ENCODE measurements at places on chromosomes 12 and 14. TPM values are rescaled to one million over a fixed set of nuclear protein-coding genes. Genes with fewer than 3 reads are reported as not detected.

CCDC60 gene
- not detected for polyA plus RNA-seq

HOXC5 gene
- 0.64 TPM for polyA plus RNA-seq

TAS2R43 gene
- polyA plus RNA-seq: not detected

ACRBP gene
- polyA plus RNA-seq: 0.36 TPM

ACOT4 gene
- polyA plus RNA-seq: 1.6 TPM

SCNN1A gene
- 5.7 TPM for polyA plus RNA-seq

RPGRIP1 gene
- polyA plus RNA-seq: 0.26 TPM

GPRC5A gene
- 207 TPM for polyA plus RNA-seq

SERPINA12 gene
- polyA plus RNA-seq: not detected

MAP3K12 gene
- 14.0 TPM for polyA plus RNA-seq

TSPAN9 gene
- polyA plus RNA-seq: 11.3 TPM

GPR65 gene
- not detected for polyA plus RNA-seq

MYF6 gene
- polyA plus RNA-seq: not detected

RNF212B gene
- not detected for polyA plus RNA-seq

LBHD2 gene
- polyA plus RNA-seq: not detected

TAS2R20 gene
- 0.21 TPM for polyA plus RNA-seq

MSRB3 gene
- 24.6 TPM for polyA plus RNA-seq

ATL1 gene
- polyA plus RNA-seq: 4.2 TPM

REM2 gene
- 0.46 TPM for polyA plus RNA-seq

GSC gene
- polyA plus RNA-seq: 0.26 TPM

RNFT2 gene
- polyA plus RNA-seq: 2.6 TPM

ACSS3 gene
- polyA plus RNA-seq: 0.06 TPM

PRB2 gene
- polyA plus RNA-seq: not detected

EML5 gene
- 0.86 TPM for polyA plus RNA-seq

LMO3 gene
- polyA plus RNA-seq: not detected

SELPLG gene
- polyA plus RNA-seq: 0.65 TPM

DBX2 gene
- polyA plus RNA-seq: not detected

RARG gene
- 16.4 TPM for polyA plus RNA-seq

KCNA5 gene
- not detected for polyA plus RNA-seq

All from A549 (cell line).